Activated T-cell treated with anti-CD3 and anti-CD28 coated beads for 4 hours (primary cell): ENCODE measurements at places on chromosomes 2 and 18.

DNA sequence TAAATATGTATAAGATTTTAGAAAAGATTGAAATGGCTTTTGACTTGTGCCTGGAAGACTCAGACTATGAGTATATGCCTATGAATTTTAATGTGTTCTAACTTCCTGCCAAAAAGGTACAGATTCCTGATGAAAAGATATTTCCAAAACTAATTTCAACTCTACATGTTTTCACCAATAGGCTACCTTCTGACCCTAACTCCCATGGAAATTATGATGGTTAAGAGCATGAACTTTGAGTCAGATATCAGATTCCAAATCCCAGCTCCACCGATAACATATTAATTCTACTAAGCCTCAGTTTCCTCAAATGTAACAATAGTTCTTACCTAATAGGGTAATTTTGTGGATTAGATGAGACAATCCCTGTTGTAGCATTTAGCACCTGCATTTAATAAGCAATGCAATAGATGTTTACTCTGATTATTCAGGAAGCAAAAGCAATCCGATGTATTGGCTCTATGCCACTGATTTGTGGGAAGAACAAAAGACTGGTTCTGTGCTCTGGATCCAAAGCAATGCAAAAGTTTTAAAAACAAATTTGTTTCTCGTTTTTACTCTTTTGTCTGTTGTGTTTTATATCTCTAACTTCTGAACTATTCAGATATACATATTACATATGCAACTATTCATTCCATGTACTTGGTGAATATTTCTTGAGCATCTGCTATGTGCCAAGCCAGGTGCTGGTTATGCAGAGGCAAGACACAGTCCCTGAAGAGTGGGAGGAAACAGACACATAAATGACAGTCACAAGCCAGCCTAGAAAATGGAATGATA is 115.4 kb downstream of the GATA6 start:
- DNase-seq = no peak

DNA sequence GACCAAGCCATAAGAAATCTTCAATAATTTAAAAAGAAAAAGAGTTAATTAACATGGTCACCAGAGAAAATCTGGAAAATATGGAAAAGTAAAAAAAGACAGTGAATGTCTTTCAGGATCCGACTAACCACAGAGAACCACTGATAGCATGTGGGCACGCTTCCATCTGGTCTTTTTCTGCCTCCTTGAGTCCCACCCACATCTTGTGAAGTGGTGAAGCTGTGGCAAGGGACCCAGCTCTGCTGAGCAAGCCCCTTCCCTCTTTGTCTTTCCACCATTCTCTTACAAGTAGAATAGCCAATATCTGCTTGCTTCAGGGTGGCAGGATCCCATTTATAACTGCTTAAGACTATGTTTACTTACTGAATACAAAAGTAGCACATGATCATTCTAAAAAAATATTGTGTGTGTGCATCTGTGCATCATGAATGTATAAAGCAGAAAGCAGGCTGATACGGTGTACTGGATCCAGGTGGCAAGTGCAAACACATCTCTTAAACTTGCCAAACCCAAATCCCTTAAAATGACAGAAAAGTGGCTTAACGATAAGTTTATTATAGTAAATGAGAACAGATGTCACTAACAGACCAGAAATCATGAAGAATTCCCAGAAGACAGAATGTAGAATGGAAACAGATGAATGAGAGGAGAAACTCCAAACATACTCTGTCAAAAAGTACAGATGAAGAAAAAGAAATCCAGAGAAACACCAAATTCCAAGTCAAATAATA is 52.3 kb downstream of the FOXI3 start:
- no peak for DNase-seq

DNA sequence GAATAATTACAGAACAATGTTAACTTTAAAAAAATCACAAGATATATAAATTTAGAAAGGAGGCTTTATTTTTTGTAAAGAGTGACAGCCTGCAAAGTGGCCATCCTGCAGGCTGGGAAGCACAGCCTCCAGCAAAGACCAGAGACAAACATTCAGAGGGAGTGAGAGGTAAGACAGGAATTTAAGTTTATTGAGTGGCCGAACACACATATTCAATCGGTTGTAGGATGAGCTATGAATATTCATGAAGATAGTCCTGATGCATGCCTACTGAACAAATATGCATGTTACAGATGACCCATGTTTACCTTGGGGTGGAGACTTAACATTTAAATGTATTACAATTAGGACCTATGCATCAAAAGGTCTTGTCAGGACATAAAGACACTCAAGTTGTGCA is 33.4 kb upstream of the HNRNPA3 start:
- no peak for DNase-seq

- no peak for DNase-seq
These were observed 103.8 kb downstream of the GAREM1 start for GRCh38 chr18:32366586-32367538.

DNA sequence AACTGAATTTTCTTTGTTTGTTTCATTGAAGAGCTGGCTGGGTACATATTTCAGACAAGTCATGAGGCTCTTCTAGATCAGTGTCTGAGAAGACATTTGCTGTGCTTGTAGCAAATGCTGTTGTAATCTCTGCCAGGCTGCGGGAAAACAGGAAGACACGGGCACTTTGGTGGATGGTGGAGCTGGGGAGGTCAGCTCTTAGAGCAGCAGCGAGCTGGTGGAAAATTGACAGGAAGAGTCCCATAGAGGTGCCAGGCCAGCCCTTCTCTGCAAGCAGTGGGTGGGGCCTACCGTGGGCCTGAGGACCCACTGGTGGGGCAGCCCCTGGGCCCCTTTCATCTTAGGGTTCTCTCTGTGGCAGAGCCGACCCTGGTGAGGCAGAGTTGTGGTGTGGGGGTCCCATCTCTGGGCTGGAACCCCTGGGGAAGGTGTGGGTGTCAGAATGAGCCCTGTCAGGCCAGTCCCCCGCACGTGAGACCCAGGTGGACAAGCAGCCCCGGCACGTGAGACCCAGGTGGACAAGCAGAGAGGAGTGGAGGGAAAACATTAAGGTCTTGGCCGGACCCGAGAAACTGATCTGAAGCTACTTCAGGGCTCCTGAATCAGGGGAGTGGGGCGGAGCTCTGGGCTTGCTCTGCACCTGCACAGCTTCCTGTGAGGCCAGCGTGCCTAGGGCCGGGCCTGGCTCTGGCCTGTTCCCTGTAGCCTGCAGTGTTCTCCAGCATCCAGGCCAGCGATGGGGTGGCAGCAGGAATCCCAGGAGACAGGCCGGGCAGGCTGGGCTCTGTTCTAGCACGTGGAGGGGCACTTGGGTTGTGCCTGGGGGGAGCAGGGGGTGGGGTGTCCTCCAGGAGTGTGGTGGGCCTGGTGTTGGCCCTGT is 273.5 kb upstream of the HDAC4 start:
- no peak for DNase-seq

- no peak for DNase-seq
These were observed 332.7 kb downstream of the CYRIA start for GRCh38 chr2:16332681-16333557.

- no peak for DNase-seq
These were observed 409.1 kb downstream of the TNS1 start for GRCh38 chr2:217593732-217594131.

GRCh38 chr2:29115797-29116781 is 874 bp downstream of the CLIP4 start:
- DNase-seq = peak; percentile 50

- DNase-seq = no peak
These were observed 43.4 kb downstream of the MRO start for GRCh38 chr18:50776383-50776782.

DNA sequence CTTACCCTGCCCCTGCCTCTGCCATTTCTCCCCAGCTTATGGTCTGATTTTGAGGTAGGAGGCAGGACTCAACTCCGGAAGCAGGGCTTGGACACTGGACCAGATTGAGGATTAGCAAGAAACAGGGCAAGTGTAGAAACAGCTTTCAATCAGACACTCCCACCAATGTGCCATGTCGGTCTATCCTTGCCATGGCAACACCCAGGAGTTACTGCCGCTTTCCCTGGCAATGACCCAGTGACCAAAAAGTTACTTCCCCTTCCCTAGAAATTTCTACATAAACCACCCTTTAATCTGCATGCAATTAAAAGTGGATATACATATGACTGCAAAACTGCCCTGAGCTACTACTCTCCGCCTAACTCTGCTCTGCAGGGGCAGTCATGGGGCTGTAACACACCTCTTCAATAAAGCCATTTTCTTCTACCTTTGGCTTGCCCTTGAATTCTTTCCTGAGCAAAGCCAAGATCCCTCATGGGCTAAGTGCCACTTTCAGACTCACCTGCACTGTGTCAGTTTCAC is 156.7 kb downstream of the LPIN1 start:
- DNase-seq = no peak

GRCh38 chr2:68185541-68186164 is 28.0 kb downstream of the PNO1 start:
- peak; percentile 42 for DNase-seq

GRCh38 chr2:167411367-167411766 is 523.1 kb downstream of the XIRP2 start:
- DNase-seq = no peak

DNA sequence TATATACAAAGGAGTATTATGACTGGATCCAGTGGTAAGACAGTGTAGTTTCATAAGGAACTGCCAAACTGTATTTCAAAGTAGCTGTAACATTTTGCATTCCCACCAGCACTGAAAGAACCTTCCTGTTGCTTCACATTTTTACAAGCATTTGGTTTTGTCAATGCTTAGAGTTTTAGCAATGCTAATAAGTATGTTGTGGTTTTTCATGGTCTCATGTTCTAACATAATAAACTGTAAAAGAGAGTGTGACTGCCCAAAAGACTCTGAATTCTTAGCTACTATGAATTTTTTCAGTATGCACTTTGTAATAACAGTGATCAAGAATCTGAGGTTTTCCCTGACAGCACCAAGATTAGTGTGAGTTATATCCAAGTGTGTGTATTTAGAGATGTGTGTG is 604.2 kb downstream of the XIRP2 start:
- no peak for DNase-seq

DNA sequence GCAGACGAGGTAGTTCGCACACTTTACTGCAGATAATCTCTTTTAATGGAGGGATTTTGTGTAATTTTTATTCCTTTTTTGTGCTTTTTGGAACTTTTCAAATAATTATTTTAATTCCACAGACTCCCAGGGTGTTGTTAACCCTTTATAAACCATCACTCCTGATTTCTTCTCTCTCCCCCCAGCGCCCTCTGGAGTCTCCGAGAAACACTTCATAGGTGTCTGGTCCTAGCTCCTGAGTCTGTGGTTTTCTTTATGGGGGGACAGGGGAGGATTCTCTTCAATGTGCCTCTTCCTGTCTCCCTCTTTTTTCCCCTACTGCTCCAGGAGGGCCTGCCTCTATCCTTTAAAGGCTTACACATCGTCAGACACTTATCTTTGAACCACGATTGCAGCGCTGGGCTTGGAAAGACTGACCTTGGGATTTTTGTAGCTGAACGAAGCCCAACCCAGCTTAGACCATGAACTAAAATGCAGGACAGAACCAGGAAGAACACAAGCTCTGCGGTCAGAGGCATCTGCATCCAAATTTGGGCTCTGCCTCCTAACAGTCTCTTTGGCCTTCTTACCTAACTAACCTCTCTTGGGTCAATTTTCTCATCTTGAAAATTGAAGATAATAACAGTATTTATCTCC is 7.1 kb upstream of the PKDCC start:
- no peak for DNase-seq

GRCh38 chr2:10646153-10646552 is 43.6 kb downstream of the NOL10 start:
- no peak for DNase-seq

DNA sequence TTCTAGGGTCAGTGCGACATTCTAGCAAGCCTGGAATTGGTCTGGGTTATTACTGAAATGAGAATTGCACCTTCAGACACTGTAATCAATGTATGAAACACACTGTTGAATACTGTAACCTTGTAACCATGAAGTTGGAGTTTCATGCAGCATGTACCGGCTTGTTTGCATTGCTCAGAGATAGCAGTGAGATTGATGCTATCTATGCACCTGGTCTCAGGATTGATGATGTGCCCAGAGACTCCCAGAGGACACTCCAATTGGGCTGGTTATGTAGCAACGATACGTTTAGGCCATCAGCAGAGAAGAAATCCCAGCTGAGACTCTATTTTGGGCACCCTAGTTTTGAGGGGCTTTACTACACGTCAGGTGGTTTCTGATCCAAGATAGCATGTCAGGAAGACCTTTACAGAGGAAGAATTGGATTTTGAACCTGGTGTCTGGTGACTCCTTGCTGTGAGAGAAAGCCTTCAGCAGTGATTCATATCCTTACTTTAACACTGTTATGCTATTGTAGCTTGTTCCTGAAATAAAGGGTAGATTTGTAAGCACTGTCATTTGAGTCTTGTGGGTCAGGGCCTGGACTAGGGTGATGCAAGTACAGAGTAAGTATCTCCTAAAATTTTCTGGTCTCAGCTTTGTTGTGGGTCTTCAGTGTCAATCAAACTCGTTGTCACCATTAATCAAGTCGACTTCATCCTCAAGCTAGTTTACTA is 305.1 kb upstream of the GULP1 start:
- no peak for DNase-seq

DNA sequence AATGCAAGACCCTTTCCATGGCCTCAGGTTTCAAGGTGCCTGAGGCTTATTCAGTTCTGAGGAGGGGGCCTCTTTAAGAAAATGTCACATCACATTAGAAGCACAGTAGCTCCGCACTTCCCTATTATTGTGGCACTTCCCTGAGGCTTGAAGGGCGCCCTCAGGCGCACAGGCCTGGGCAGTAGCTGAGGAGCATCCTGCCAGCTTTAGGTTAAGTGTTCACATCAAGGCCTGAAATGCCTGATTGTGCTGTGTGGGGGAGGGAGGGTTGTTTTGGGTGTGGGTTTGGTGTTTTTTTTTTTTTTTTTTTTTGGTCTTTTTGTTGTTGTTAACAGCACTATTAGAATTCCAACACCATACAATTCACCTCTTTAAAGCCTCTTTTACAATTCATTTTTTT is 107.9 kb downstream of the CABLES1 start:
- DNase-seq = no peak

DNA sequence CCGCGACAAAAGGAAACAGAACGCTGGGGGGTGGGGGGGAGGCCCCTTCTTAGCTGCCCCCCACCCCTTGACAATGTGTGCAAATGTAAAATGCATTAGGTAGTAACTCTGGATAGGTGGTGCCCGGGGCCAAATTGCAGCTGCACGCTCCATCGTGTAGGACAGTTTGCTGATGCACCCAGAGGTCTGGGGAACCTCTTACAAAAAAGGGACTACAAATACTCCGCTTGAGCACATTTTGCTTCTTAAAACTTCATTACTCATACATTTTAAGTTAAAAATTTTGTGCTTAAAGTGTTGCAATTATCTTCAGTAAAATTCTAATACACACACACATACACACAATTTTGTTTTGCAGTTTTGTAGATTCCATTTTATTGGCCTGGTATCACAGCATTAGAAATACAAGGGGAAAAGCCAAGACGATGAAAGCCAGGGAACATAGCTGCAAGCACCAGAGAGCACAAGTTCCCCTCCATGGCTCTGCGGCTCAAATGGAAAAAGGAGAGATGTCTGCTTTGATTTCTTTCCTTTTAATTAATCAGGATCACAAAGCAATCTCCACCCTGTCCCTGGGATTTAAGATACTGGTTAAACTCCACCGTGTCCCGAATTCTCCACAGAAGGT is 582.1 kb downstream of the ZEB2 start:
- no peak for DNase-seq

- no peak for DNase-seq
These were observed 1344.2 kb downstream of the LRP1B start for GRCh38 chr2:140786585-140786984.
